ENCODE measurements at places on chromosomes 6 and 20.

DNA sequence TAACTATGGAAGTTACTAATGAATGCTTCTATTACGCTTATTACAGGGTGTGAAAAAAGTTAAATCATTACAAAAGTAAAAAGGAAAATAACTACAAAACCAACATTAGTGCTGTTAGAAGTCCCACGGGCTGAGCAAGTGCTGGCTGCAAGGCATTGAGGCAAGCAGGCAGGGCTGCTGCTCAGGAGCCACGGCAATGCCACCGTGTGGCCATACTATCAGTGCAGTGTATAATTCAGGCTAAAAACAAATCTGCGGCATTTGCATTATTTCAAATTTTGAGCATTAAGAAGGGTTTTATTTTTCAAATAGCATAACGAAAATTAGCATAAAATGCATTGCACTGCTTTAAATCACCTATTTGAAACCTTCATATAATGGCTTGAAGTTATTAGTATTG lies 17.1 kb downstream of the IFNGR1 start:
- DNase-seq, result no peak

DNA sequence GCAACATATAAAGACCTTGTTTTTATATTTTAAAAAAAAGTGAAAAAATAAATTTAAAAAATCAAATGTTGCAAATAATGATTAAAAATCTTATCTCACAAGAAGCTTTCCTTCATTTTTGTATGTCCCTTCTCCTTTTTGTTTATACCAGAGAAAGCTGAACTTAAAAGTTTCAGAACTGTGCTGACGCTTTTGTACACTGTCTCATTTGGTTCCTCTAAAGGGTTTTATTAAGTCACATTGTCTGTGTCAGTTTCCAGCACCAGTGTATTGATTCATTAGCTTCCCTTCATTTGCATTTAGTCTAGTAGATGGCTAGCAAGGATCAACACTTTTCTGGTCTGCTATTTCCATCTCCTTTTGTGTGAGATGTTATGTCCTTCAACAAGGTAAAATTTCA lies 6.7 kb downstream of the PCED1A start:
- DNase-seq, result no peak

DNA sequence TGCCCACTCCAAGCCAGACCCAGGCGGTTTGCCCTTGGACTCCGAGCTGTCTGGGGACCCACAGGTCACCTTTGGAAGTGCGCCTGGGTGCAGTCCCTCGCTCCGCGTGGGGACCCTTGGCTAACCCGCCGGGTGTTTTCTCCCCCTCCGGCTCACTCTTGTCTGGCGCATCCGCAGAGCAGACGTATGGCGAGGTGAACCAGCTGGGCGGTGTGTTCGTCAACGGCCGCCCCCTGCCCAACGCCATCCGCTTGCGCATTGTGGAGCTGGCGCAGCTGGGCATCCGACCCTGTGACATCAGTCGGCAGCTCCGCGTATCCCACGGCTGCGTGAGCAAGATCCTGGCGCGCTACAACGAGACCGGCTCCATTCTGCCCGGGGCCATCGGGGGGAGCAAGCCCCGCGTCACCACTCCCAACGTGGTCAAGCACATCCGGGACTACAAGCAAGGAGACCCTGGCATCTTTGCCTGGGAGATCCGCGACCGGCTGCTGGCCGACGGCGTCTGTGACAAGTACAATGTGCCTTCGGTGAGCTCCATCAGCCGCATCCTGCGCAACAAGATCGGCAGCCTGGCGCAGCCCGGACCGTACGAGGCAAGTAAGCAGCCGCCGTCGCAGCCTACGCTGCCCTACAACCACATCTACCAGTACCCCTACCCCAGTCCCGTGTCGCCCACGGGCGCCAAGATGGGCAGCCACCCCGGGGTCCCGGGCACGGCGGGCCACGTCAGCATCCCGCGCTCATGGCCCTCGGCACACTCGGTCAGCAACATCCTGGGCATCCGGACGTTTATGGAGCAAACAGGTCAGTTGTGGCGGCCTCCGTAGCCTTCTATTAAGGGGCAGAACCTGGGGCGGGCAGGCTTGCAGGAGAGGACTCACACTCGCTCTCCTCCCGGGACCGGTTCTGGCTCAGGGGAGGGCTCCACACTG lies 1.1 kb downstream of the PAX1 start:
- no peak for DNase-seq

GRCh38 chr20:42559665-42560064 lies 630.0 kb downstream of the PTPRT start:
- no peak for DNase-seq

DNA sequence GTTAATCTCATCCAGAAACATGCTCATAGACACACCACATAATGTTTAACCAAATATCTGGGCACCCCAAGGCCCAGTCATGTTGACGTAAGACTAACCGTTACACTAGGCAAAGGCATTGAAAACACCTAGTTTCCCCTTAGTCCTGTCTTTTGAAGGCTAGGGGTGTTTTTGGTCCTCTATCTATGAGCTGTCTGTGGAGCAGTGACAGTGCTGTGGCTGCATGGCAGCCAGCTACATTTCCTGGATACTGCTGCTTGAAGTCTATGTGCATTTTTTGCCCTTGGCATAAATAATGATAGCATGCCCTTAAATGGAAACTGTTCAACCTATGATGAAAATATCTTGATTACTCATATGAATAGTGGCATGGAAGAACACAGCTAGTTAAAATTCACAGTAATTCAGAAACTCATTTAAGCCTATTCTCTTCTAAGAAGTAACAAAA lies 18.6 kb downstream of the FARS2 start:
- DNase-seq, result no peak

DNA sequence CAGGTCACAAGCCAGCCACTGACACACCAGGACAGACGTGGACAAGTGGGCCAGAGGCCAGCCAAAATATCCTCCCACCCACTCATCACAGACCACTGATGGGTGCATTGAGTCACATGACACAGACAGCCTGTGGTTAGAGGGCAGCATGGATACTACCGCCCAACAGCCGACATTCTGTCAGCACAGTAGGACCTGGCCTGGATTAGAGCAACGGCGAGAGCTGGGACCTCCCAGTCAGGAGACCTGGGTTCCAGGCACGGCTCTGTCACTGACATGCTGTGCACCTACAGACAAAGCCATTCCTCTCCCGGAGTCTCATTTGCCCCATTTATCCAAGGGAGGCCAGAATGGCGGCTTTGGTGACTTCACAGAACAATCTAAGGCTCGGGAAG lies 8.0 kb downstream of the ZNF335 start:
- no peak for DNase-seq

DNA sequence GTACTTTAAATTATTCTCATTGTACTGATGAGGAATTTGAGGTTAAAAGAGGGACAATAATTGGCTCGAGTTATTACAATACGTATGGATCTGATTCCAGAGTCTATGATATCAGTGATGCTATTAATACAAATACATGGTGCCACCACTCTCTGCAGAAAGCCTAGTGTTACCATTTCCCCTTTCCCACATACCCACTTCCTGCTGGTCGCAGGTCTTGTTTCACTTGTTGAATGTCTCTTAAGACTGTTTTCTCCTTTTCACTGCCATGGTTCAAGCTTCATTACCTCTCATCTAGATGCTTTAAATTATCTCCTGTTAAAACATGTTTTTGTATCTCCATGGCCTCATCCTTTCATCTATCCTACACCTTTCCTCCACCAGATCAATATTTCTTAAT lies 62.0 kb downstream of the FHL5 start:
- no peak for DNase-seq

- no peak for DNase-seq
These were observed 88.4 kb downstream of the HACE1 start for GRCh38 chr6:104771258-104771832.

DNA sequence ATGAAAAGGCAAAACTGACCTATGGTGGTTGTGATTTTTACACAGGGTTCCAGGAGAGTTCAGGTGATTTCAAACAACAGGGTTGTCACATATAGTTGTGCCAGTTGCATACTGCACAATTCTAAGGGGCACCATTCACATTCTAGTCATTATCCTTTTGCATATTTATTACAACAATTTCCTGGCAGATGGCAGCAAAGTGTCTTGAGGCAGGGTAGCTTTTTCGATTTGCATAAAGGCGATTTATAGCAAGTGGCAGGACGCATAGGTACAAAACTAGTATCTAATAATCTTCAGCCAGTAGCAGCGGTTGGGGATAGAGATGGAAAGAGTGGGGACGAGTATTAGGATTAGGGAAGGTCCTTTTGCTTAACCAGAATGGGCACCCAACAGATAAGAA lies 46.5 kb upstream of the TRAF3IP2 start:
- no peak for DNase-seq

DNA sequence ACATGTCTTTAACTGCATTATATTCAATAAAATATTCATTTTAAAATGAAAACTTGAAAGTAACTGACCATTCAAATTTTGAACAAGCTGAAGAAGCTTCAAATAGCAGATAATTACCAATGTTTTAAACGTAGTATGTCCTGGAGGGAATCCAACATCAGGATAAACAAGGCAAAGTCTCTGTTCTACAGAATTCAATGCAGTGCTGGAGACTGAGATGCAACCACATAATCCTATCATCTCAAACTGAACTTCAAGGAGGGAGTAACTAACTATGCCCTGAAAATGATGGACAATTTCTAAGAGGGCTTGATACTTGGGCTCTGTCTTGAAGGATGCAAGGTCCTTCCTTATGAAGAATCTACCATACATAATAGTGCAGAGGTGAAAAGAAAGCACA lies 100.7 kb downstream of the PRKN start:
- no peak for DNase-seq

DNA sequence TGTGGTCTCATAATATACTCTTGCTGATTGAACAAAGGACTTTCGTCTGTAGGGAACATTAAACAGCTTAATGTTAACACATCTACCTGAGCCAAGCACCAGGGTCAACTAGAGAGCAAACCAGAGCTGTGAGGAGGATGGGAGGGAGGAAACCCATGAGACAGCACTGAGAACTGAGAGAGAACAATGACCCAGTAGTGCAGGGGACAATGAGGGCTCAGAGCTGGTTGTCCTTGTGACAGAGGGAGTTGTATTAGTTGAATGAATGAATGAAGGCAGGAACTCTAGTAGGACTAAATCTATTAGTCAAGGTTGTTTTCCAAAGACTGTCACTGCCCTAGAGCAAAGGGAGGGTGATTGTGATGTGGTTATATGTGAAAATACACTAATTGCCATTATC lies 28.2 kb upstream of the GSTA4 start:
- no peak for DNase-seq

DNA sequence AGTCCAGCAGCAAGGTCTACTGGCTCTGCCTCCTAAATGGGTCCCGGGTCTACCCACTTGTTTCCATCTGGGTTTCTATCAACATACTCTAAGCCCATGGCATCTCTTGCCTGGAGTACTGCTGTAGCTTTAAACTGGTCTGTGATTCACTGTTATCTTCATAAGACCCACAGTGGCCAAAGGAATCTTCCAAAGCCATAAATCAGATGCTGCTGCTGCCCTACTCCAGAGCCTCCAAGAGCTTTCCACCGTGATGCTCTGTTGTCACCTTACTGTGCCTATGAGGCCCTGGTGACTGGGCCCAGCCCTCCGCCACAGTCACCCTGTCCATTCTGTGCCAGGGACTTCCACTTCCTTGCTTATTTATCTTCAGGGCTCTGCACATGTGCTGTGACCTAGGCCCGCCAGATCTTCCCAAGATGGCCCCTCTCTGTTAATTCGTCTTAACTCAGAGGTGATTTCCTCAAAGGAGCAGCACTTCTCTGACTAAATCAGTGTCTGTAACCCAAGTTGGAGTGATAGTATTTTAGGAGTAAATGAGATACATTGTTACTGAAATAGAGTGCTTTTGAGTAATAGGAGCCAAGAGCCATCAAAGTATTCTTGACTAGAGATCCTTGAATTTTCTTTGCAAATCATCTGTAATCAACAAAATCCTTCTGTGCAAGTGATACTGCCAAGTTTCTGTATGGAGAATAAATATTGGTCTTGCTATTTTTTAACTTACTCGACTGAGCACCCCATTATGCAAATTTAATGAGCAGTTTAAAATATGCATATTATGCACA lies 102.5 kb downstream of the PPP1R14C start:
- DNase-seq, result no peak

DNA sequence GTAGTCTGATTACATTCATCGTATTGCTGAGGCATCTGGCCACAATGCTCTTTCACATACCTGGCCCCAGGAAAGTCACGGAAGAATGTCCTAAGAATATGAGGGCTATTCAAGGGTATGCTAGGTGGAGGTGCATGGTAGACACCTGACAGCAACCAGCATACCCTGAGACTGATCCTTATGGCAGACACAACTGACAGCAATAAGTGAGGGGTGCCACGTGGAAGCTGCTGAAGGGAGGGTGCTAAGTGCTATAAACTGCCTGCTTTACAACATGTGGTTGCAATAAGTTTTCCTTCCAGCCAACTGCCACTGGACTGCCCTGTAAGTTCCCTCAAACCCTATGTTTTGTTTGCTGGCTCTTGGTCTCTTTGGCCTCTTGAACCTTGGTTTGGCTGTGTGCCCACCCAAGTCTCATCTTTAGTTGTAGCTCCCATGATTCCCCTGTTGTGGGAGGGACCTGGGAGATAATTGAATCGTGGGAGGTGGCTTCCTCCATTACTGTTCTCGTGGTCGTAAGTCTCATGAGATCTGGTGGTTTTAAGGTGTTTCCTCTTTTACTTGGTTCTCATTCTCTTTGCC lies 201.3 kb upstream of the MOCS1 start:
- no peak for DNase-seq

GRCh38 chr6:53939830-53940229 lies 145.0 kb downstream of the LRRC1 start:
- no peak for DNase-seq

- peak; percentile 40 for DNase-seq
These were observed 107.3 kb downstream of the IRF4 start for GRCh38 chr6:498795-499231.
